BJ (cell line): ENCODE measurements at places on chromosomes 6 and 20. TPM values are rescaled to one million over a fixed set of nuclear protein-coding genes. Genes with fewer than 3 reads are reported as not detected.

Gene GPX5
- not detected in 2 replicates for polyA plus RNA-seq

Gene TUBB2B
- polyA plus RNA-seq: 10.9 and 13.3 TPM in 2 replicates

Gene COL11A2
- polyA plus RNA-seq: 0.55 and 0.91 TPM in 2 replicates

Gene TRAM2
- 134 and 146 TPM in 2 replicates for polyA plus RNA-seq

Gene PRDM13
- not detected in 2 replicates for polyA plus RNA-seq

Gene TNF
- polyA plus RNA-seq: not detected in 2 replicates

Gene LST1
- polyA plus RNA-seq: 0.18 and 0.42 TPM in 2 replicates

- no peak for DNase-seq
These were observed 77.2 kb downstream of the OR2B2 start for GRCh38 chr6:27834879-27835549.

GRCh38 chr20:62065674-62066338 lies at the start of gene TAF4:
Gene TAF4, minus strand, starts transcription at chr20:62065881. Its CDS starts 71 bp downstream, at chr20:62065810.
- no peak for DNase-seq

DNA sequence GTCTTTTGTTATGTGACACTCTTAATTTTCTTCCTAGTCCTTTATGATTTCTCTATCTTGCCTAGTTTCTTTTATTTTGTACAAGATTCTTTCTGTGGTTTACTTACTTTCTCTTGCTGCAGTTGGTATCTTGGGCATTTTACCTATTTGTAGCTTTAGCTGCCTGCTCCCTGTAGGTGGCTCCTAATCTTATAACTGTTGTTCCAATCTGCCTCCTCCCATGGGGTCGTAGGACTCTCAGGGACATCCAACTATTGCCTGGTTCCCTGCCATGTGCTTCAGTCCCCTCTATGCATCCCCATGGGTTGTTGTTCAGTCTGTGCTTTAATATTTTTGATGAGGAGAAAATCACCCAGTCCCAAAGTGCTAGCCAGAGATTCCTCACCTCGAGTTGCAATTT lies 31.4 kb downstream of the RIN2 start:
- no peak for DNase-seq

GRCh38 chr6:157479464-157480303 lies 98.7 kb downstream of the ZDHHC14 start:
- no peak for DNase-seq

- DNase-seq: no peak
These were observed 328.4 kb upstream of the KHDRBS2 start for GRCh38 chr6:62614442-62614841.

DNA sequence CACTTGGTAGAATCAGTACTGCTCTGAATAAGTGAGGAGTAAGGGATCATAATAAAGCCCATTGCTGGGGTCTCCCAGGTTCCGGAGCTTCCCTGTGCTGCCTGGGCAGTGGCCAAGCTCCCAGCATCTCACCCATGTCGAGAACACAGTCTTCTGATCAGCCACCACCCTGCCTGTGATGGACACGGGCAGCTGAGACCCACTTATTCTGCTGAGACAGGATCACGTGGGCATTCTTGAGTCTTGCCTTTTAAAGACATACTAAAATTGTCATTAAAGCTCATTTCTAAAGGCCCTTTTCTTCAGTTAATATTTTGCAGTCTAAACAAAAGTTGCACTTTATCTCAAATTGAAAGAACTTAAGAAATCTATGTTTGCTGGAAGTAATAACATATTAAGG lies 42.7 kb upstream of the SLC22A2 start:
- DNase-seq: no peak

GRCh38 chr6:139764498-139764986 lies 390.1 kb upstream of the CITED2 start:
- peak; percentile 98 for DNase-seq

DNA sequence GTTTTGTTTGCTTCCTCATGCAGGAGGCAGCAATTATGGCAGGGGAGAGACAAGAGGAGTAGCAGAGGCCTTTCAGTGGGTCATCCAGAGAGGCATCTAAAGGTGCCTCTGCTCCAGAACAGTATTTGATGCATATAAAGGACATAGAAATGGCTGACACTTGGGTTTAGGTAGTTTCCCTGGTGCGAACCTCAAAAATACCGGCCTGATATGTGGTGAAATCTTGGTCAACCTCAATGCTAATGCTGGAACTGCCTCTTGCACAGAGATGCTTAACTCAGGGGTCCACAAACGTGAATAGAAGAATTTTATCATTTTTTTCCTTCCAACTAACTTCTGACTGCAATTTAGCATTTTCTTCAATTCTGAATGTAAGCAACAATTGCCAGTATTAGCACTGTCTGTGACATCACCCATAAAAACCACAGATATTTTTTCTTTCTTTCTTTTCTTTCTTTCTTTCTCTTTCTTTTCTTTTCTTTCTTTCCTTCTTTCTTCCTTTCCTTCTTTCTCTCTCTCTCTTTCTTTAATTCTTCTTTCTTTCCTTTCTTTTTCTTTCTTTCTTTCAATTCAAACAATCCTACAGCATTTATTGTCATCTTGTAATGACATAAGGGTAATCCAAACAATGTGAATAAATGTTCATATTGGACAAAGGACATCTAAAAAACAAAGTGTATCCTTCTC lies 180.0 kb upstream of the UST start:
- no peak for DNase-seq

- DNase-seq: peak; percentile 66
These were observed 1.2 kb downstream of the TBX18 start for GRCh38 chr6:84763003-84763885.

DNA sequence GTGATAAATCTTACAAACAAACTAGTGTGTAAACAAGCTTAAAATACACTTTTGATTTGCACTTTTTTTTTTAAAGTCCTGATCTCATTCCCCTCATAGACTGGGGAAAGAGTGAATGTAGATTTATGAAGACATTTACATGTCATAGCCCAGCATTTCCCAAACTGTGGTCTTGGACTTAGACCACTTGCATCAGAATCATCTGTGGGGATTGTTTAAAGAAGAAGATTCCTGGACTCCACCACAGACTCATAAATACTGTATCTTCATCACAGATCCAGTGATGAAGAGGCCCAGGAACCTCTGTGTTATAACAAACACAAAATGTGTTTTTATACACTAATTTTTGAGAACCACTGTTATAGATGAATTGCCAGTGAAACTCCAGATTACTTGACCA lies 99.5 kb downstream of the KCNQ5 start:
- no peak for DNase-seq

GRCh38 chr6:119627908-119628669 lies 278.5 kb upstream of the MAN1A1 start:
- no peak for DNase-seq

DNA sequence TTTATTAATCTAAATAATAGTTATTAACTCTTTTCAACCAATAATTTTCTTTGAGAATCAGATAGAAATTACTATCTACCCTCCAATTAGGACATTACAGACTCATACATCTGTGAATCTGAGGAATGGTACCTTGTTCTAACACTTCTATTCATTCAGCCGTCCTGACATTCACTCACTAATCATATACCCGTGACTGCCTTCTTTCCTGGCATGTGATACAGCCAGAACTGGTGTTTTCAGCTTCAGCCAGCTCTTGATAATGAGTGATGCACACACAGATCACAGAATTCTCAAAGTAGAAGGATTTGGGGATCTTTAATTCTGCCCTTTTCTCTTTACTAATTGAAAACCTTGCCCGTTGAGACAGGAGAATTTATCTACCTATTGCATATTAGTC lies 499.9 kb downstream of the UTRN start:
- no peak for DNase-seq

DNA sequence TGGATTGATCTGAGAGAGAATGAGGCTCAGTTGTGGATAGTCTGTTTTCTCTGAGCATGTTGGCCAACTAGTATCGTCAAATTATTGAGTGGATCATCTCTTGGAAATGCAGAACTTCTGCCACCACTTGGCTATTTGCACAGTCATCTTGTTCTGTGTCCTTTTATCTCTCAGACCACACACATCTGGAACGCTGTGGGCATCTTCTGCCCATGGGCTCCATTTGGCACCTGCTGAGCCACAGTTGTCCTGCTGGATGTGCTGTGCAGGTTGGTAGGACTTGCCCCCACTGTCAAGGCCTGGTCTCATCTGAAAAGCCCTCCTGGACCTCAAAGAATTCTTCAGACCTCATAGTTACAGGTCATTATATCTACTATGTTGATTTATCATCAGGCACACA lies 16.7 kb upstream of the C20orf144 start:
- no peak for DNase-seq

DNA sequence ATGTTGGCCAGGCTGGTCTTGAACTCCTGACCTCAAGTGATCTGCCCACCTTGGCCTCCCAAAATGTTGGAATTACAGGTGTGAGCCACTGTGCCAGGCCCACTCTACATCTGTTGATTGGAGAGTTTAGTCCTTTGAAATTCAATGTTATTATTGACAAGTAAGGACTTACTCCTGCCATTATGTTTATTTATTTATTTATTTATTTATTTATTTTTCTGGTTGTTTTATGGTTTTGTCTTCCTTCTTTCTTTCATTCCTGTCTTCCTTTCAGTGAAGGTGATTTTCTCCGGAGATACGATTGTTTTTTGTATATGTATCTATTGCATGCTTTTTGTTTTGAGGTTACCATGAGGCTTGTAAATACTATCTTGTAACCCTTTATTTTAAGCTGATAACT lies 602.6 kb downstream of the EPM2A start:
- DNase-seq: no peak

GRCh38 chr20:62498874-62499273 lies 23.1 kb upstream of the GATA5 start:
- DNase-seq: no peak

DNA sequence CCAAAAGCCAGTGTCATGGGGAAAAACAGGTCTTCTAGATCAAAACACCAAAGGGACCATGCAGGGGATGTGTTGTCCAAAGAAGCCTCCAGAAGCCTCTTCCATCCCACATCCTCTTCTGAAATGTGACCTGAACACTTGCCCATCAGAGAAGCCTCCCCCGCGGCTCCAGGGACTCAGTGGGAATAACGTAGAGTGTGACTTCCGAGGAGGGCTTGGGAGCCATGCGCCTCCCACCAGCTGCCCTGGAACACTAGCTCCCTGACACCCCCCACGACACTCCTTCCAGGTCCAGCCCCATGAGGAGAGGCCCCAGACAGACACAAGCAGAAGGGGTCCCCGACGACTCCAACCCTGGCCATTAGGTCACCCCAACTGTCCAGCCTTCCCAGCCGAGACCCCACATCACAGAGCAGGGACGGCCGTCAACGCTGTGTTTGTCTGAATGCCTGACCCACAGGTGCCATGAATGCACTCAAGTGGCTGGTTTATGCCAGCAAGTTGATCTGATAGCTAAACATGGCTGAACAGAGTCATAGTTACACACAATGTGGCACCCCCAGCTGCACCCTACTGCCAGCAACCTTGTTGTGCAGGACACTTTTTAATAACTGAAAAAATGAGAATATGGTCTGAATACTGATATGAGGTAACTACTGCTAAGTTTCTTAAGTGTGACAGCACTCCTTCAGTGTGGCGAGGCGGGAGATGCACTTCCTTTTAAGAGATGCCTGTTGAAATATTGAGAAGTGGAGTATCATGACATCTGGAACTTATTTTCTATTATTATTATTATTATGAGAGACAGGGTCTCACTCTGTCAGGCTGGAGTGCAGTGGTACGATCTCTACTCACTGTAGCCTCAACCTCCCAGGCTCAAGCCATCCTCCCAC lies 58.0 kb downstream of the GINS1 start:
- DNase-seq: no peak

GRCh38 chr20:13276945-13277541 lies 56.0 kb downstream of the ISM1 start:
- DNase-seq: no peak

GRCh38 chr6:28638787-28639430 lies 113.2 kb downstream of the GPX5 start:
- no peak for DNase-seq

DNA sequence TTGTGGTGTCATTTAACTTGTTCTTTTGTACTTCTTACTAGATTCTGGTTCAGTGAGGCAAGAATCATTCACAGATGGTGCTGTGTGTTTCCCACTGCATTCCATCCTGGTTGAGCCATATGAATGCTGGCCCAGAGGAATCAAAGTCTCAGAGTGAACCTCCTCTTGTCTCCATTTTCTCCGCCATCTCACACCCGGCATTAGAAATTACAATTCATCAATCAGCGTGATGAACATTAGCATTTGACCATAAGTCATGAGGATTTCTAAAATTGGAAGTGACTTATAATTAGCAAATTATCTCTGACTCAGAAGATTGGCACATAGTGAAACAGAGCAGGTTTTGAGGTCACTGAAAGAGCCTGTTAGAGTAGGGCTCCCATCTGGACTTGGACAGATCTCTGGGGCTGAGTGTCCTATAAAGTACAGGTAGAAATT lies 25.2 kb downstream of the TNFAIP3 start:
- peak; percentile 57 for DNase-seq

GRCh38 chr6:170542031-170542719 lies 10.9 kb downstream of the PSMB1 start:
- no peak for DNase-seq

GRCh38 chr20:45036044-45036755 lies 64.7 kb downstream of the KCNS1 start:
- no peak for DNase-seq
